ENCODE measurements at places on chromosomes 1 and 21. TPM values are rescaled to one million over a fixed set of nuclear protein-coding genes. Genes with fewer than 3 reads are reported as not detected.

Gene GPR161
- total RNA-seq, result 29.0 TPM

Gene NAXE
- total RNA-seq, result 51.7 TPM

Gene SLAMF8
- not detected for total RNA-seq

Gene NBPF4
- not detected for total RNA-seq

Gene DHDDS
- 62.1 TPM for total RNA-seq

Gene ELAPOR1
- 0.89 TPM for total RNA-seq

Gene TMEM53
- 1.8 TPM for total RNA-seq

Gene RBP7
- total RNA-seq, result not detected

Gene BATF3
- 0.42 TPM for total RNA-seq
